NCI-H748 treated with DMSO at 0.1 percent for 48 hours (cell line): ENCODE measurements at places on chromosomes 7 and 10.

DNA sequence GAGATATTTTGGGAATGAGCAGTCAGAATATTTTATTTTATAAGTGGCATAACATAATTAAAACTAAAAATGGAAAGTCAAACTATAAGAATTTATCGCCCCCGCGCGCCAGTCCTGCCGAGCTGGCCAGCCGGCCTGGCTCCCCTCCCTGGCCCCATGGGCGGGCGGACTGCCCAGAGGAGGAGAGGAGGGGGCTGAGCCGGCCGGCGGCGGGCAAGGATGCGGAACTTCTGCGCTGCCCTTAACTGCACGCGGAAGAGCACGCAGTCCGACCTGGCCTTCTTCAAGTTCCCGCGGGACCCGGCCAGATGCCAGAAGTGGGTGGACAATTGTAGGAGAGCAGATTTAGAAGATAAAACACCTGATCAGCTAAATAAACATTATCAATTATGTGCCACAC lies 96.8 kb downstream of the DKK1 start:
- no peak for DNase-seq

DNA sequence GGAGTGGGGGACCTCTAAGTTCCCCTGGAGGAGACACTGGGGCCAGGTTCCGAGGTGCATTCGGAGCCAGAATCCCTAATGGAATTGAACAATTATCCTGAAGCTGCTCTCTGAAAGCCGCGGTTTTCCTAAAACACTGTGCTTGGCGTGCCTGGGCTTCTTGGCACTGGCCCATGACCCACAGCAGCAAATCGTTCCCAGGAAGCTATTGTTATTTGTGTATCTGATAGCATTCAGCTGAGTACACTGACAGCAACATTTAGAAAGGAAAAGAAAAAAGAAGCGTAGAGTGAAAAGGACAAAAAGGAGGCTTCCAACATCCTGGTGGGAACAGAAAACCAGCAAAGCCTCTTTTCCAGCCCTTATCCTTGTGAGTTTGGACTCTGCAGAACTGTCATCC lies 339.8 kb downstream of the FRMD4A start:
- no peak for DNase-seq

- no peak for DNase-seq
Observed at GRCh38 chr7:69434398-69434815, 163.9 kb upstream of the AUTS2 start.

- no peak for DNase-seq
Observed at GRCh38 chr7:131606346-131607290, 50.2 kb upstream of the PODXL start.

GRCh38 chr7:149261316-149261828 lies 624 bp upstream of the ZNF783 start:
- DNase-seq: no peak

- no peak for DNase-seq
Observed at GRCh38 chr7:80057488-80057887, 77.1 kb upstream of the GNAI1 start.

- DNase-seq: no peak
Observed at GRCh38 chr7:33495207-33495606, 365.8 kb downstream of the BBS9 start.

- DNase-seq: no peak
Observed at GRCh38 chr7:133997463-133997862, 129.7 kb upstream of the LRGUK start.

DNA sequence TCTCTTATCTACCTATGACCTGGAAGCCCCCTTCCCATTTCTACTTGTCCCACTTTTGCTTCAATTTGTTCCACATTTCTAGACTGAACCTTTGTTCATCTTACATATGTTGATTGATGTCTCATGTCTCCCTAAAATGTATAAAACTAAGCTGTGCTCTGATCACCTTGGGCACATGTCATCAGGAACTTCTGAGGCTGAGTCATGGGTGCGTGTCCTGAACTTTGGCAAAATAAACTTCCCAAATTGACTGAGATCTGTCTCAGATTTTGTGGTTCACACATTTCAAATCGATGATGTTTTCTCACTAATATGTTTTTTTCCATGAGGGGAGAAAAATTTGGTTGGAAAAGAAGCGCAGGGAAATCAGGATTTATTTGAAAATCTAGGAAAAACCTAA lies 406.2 kb upstream of the LRRTM3 start:
- no peak for DNase-seq

GRCh38 chr10:48801001-48801421 lies 116.3 kb downstream of the WDFY4 start:
- no peak for DNase-seq
